ENCODE measurements at places on chromosomes 1 and 21. TPM values are rescaled to one million over a fixed set of nuclear protein-coding genes. Genes with fewer than 3 reads are reported as not detected.

DNA sequence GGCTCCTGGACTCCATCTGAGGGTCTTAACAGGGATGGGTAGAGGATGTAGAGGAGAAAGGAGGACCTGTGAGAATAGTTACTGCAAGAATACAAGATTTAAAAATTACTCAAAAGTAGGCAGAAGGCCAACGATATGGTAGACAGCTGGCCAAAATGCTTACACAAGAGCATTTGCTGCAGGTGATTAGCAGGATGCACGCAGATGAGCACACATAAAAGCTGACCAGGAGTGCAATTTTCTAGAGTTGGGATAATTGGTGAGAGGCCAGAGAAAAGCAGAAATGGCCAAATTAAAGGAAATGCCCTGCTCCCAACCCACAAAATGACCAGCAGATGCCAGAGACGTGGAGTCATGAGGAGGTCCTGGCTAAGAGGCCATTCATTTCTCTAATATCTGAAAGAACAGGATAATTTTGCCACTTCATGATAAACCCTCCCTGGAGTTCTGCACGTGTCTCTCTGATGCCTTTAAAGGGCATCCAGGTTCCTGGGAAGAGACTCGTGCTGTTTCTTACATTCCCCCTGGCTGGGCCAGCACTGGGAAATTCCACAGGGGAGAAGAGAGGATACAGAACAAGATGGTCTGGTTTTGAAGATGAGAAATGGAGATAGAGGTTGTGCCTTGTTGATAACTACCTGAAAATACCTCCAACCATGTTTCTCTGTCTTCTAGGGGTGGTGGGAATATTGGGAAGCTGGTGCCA, 62.3 kb upstream of the KCNA3 start:
- no peak for DNase-seq

GRCh38 chr1:111887875-111888274, 101.6 kb downstream of the KCND3 start:
- no peak for DNase-seq

DNA sequence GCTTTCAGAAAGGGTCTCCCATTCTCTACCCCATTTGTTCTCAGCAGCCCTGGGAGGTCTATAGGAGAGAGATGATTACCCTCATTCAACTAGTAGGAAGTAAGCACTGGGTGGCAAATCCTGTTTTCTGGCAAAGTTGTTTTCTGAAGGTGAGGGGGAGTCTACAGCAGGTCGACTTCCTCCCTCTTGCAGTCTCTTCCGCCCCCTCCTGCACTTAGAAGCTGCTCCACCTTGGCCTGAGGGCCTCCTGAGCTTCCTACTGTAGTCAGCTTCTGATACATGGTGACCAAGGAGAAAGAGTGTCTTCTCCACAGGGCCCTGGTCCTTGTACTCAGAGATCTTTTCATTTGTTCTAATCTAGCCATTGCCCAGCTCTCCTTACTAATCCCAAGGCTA, 93.1 kb downstream of the RGL1 start:
- no peak for DNase-seq

DNA sequence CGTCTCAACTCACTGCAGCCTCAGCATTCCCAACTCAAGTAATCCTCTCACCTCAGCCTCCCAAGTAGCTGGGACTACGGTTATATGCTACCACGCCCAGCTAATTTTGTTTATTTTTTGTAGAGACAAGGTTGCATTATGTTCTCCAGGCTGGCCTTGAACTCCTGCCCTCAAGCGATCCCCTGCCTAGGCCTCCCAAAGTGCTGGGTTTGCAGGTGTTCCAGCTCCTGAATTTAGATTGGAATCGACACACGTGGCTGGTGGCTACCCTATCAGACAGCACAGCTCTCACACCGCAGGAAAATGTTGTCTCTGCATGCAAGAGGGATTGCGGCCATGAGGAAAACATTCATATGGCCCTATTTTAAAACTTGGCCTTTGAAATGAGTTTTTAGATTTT, 76.7 kb upstream of the GALNT2 start:
- DNase-seq, result no peak

DNA sequence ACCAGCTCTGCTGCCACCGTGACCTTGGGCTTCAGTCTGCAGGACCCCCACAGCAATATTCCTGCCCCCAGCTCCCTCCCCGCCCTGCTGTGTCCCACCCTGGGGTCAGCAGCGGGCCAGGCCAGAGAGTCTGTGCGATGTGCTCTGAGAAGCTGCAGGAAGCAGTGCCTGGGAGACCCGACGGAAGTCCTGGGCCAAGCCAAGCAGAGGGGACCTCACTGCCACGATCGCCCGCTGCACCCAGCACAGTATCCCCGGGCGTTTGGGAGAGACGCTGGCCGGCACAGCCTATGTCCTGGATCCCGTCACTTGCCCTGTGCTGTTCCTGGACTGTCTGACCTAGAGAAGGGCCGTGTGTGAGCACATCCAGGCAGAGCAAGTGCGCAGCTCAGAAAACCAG, 106.6 kb upstream of the TTC34 start:
- DNase-seq, result no peak

DNA sequence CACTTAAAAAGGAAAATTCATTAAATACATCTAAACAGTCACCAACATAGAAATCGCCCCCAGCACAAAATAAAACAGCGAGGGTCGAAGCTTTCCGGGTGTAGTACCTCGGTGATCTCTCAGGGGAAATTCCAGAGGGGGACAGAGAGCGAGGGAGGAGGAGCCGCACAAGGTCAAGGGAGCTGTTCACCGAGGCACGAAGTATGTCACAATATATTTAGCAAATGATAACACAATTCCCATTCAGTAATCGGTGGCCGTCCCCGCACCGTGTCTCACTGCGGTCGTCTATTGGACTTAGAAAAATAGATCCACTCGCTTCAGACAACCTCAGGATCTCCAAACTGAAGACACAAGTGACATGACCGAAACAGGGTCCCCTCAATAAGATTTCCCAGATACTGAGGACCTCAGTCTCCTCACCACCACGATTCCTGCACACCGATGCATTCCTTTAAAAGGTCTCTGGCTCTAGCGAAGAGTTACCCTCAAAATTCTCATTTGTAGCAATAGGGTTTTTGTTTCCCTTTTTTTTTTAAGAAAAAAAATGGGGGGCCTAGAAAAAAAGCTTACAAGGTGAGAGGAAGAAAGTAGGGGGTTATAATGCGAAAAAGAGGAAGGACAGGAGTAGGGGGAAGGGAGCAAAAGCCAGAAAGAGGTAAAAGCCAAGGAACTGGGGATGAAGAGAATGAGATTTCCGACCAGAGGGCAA, 1.1 kb downstream of the LPGAT1 start:
- DNase-seq, result peak; percentile 26

Gene PIAS3
- polyA plus RNA-seq, result 59.6 TPM

Gene RXFP4
- polyA plus RNA-seq, result not detected

Gene GLIS1
- polyA plus RNA-seq, result 3.9 TPM
